ENCODE measurements at places on chromosomes 16 and 17.
A peak's percentile ranks its signal among the peaks of the same experiment; 100 is the strongest.

GRCh38 chr16:3807425-3808123, 72.9 kb downstream of the CREBBP start:
- no peak for DNase-seq

DNA sequence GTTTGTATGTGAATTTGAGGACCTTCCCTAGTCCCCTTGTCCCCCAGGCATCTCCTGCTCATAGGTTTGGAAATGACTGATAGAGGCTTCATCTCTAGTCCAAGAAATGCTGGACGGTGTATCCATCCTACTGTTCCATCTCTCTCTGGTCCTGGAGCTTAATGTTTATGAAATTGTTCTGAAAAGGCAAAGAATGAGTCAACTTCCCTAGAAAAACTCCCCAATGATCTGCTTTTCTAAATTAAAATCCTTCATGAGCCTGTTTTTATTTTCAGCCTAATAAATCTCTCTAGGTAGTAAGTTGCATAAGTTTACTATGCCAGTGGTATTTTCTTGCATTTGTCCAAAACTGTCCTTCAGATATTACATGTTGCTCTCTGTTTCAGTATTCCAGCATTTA, 2.1 kb upstream of the IGSF6 start:
- no peak for DNase-seq

DNA sequence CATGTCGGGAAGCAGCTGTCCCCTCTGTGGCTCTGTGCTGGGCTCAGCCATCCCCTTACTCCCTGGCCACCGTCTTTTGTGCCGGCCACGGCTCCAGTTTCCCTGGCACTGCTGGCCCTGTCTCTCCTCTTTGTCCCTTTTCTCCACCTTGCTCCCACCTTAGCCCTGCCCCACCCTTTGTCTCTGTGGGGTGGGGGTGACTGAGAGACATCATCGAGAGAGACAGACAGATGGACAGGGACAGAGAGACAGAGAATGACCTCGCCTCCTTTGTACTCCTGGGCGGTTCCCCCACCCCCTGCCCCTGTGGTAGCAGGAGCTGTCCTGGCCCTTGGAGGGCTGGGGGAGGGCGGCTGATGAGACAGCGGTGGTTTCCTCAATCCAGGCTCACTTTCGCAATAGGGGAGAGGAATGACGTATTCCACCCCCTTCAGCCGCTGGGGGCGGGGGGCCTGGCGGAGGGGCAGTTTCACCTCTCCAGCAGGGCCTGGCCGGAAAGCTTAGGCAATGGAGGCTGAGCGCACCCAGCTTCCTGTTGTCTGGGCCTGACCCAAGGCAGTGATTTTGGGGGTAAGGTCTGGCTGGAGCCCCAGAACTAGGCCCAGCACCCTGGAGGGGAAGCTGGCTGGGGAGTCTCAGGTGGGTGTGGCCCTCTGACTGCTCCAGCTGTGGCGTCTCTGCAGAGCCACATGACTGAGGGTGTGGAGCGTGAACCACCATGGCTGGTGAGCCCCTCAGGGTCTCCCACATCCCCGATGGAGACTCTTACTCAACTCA, 7.3 kb downstream of the FMNL1 start:
- peak; percentile 80 for DNase-seq

DNA sequence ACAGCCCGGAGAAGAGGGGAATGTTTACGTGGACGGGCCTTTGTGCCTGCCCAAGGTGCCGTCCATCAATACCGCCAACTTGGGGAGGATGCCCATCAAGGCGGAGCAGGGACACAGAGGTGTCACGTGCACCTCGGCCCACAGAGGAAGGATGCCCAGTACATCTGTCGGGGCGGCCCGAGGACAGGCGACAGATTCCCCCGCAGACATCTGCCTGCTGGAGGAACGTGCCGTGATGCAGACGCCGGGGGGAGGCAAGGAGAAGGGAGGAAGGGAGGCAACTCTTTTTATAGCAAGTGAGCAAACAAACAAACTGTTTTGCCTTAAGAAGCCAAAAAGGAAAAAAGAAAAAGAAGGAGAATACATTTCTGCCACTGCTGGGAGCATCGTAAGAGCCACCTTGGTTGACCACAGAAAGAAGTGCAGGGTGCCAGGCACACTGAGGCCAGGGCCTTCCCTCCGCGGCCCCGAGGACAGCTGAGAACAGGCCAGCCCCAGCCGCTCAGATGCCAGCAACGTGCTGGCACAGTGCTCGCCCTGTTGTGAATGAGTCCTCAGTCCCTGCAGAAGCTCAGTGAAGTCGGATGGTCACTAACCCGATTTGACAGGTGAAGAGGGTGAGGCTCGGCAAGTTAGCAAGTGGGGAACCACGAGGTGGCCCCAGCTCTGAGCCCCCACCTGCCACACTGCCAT, 146.4 kb downstream of the RBFOX3 start:
- no peak for DNase-seq

- DNase-seq: no peak
Measured at GRCh38 chr16:10333321-10334032, 52.4 kb upstream of the ATF7IP2 start.

- DNase-seq: peak; percentile 30
Measured at GRCh38 chr17:72422505-72423285, 301.9 kb downstream of the SOX9 start.

DNA sequence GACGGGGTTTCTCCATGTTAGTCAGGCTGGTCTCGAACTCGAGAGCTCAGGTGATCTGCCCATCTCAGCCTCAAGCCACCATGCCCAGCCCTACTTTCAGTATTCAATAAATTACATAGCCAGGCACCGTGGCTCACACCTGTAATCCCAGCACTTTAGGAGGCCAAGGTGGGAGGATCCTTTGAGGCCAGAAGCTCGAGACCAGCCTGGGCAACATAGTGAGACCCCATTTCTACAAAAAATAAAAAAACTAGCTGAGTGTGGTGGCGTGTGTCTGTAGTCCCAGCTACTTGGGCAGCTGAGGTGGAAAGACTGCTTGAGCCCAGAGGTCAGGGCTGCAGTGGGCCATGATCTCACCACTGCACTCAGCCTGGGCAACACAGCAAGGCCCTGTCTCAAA, 8.2 kb downstream of the MIEN1 start:
- no peak for DNase-seq

- no peak for DNase-seq
Measured at GRCh38 chr17:8151641-8152111, 528 bp downstream of the PER1 start.

DNA sequence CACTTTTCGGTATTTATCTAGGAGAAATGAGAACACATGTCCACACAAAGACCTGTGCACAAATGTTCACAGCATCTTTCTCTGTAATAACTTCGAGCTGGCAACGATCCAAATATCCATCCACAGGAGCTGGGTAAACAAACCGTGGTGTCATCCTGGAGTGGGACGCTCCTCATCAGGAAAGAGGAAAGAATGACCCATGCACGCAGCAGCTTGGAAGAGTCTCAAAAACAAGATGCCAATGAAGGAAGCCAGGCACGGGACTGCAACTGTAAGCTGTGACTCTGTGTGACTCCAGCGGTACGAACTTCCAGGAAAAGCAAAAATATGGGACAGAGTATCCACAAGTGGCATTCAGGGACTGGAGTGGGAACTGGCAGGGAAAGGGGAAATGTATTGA, 36.7 kb upstream of the CIBAR2 start:
- DNase-seq: no peak

GRCh38 chr17:80110927-80111701, 9.7 kb downstream of the GAA start:
- DNase-seq: no peak

DNA sequence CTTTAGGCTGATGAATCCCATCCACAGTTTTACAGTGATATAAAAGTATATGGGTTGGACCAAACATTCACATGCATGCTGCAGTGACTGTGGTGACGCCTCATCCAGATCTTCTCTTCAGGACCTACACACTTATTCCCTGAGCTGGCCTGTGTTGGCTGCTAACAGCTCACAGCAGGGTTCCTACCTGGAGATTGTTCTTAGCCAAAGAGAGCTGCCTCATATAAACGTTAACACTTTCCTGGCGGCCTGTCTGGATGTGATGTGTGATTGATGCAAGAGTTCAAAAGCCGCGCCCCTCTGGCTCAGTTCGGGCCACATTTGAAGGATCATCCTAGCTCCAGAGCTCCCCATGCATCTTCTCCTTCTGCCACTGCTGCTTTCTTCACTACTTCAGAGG, 93.0 kb upstream of the NETO2 start:
- no peak for DNase-seq

DNA sequence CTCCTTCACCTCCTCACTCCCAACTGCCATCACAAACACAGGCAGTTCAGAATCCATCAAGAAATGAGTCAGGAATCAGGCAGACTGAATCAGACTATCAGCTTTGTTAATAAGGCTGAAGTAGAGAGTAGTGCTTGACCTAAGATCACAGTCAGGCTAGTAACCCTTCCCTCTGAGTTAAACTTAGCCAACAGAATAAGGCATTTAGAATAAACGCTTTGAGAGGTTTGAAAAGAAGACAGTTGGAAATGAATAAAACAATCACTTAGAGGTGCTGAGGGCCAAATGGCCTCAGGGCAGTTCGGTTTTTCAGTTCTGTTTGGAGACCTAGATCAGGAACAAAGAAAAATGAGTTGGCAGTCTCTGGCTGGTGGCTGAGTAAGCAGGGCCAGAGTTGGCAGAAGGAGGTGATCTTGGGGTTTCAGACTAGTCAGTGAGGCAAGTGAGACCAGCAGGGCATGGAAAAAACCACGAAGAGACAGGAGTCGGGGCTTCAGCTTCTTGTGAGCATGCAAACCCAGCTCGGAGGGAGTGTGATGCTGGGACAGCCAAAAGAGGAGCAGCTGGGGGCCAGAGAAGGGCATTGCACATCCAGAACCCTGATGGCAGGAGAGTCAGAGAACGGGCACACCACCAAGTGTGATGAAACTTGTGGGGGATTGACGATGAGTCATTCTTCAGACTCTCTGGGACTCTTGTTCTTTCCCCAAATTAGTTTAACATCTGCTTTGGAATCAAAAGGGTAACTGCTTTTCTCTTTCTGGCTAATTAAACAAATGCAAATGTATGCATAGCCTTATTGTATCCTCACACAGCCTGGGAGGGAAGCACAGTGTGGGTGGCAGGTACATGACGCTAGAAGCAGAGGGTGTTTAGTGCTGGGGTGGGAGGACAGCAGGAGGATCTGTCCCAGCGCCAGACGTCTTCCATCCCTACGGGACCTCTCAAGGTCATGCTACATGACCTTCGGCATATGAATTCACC, 54.8 kb downstream of the SPECC1 start:
- no peak for DNase-seq

DNA sequence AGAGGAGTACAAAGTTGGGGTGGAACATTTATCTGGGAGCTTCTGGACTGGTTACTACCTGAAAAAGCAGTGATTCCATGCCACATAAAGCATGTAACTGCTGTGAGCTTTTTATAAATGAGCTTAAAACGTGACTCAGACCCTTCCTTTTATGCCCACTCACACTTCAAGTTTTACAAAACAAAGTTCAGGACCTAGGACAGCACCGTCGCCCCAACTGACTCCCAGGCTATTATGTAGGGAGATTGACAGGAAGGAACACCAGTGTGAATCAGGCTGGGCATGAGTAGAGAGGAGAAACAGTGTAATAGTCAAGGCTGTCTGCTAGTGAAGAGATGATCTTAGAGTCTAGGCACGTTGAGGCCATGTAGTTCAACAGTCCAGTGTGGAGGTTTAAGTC, 91.6 kb upstream of the DNAH9 start:
- DNase-seq: no peak

- peak; percentile 69 for DNase-seq
Measured at GRCh38 chr17:9575381-9576101, at the start of gene STX8. TSS of gene STX8 (minus strand) at chr17:9575820. CDS start at chr17:9575808, 12 bp downstream.

- no peak for DNase-seq
Measured at GRCh38 chr17:47995241-47995935, 24.5 kb downstream of the CDK5RAP3 start.

DNA sequence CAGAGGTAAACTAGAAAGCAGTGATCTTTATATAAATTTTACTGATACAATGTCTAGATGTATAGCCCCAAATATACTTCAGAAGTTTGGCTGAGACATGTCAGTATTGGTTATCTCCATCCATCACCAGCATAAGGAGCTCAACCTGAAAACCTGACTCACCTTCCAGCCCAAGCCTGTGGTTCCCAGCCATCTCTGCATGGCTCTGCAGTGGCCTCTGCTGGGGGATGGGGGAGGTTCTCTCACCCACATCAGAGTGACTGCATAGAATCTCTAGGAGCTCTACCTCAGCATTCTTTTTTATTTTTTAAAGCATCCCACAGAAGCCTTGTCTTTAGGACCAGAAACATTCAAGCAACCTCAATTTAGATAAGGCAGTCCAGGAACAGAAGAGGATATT, 27.3 kb downstream of the USP7 start:
- no peak for DNase-seq

DNA sequence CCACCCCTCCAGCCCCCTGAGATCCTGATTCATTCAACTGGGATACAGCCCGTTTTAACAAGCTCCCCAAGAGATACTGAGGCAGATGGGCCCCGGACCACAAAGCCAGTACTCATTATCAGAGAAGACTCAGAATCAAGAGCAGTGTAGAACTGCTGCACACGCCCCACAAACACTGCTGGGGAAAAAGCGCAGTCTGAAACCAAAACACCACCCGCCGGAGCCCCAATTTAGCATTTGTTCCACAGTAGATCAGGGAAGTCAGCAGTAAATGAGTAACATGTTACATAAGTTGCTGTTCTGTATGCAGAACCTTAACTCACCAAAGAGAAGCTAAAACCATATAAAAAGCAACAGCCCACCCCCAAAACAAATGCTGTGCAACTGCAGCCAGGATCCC, 123.6 kb downstream of the CDYL2 start:
- DNase-seq: no peak

DNA sequence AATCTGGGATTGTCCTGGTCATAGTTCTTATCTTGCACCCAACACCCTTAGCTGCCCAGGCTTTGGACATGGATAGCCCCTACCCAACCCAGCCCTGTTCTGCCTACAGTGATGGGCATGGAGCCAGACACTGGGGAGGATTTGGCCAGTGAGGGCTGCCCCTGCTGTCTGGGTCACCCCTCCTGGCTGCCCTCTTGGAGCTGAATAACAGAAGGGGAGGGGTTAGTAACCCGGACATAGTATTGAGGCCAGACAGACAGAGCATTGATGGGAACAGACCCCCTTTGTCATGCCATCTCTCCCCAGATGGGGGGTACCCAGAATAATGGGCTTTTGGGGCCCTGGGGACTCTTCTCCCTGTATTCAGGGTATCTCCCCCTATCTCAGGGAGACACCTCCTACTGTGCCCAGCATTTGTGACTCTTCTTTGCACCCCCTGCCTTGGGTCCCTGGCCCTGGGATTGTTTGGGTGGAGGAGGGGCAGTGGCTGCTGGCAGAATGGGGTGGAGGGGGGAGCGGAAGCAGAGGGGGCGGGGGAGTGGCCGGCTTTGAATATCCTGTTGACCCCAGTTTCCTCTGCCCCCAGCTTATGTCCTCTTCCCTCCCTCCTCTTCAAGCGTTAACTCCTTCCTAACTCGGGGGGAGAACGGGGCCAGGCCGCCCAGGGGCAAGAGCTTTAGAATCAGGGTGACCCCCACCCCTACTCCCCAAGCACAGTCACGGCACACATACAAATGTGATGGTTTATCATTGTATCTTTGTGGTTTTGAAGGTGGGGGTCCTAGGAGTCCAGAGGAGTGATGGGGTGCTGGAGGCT, 17.0 kb downstream of the GJD3 start:
- DNase-seq: no peak

- no peak for DNase-seq
Measured at GRCh38 chr17:68296217-68297191, 5.2 kb downstream of the ARSG start.

Data from GM12891 (cell line).